ENCODE measurements at places on chromosomes 2 and 18.
A peak's percentile ranks its signal among the peaks of the same experiment; 100 is the strongest.

GRCh38 chr2:72036595-72036994 lies 111.1 kb downstream of the CYP26B1 start:
- no peak for DNase-seq

DNA sequence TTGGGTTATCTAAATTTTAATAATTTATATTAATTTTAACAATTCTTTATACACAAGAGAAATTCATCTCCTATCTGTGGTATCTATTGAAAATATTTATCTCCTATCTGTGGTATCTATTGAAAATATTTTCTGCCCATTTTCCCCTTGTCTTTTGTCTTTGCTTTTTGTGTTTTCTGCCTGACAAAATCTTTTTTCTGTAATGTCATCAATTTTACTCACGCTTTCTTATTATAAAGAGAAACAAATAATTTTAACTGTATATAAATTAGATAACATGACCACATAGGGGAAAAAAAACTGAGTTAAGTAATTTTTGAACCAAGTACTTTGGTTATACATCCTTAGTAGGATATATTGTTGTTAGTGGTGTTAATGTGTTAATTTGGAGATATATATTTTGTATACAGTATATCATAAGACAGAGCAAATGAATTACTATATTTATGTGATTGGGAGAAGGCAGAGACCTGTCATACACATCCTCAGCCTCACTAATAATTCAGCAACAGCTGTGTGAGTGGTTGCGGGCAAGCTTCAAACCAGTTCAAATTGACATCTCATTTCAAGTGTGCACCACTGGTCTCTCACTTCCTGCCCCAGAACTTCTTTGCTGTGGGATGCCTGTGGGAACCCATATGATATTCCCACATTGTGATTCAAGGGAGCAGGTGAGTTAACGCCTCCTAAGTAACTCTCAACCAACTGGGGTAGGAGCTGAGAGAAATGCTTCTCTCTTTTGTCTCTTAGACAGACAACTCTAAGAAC lies 292.4 kb downstream of the SP3 start:
- no peak for DNase-seq

DNA sequence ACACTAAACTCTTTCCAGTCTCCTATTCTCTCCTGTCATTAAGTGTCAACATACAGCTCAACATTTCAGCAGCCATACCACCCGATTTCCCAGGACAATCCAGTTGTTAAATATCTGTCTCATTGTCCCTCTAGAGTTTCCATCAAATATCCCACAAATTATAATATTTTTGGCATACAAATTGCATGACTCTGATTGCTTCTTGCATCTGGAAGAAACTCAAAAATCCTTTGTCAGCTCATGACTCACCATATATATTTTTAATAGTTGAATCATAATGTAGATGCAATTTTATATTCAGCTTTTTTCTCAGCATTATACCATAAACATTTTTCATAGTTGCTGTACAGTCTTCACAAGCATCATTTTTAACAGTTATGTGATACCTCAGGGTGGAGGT lies 7.2 kb downstream of the SLC30A3 start:
- no peak for DNase-seq

DNA sequence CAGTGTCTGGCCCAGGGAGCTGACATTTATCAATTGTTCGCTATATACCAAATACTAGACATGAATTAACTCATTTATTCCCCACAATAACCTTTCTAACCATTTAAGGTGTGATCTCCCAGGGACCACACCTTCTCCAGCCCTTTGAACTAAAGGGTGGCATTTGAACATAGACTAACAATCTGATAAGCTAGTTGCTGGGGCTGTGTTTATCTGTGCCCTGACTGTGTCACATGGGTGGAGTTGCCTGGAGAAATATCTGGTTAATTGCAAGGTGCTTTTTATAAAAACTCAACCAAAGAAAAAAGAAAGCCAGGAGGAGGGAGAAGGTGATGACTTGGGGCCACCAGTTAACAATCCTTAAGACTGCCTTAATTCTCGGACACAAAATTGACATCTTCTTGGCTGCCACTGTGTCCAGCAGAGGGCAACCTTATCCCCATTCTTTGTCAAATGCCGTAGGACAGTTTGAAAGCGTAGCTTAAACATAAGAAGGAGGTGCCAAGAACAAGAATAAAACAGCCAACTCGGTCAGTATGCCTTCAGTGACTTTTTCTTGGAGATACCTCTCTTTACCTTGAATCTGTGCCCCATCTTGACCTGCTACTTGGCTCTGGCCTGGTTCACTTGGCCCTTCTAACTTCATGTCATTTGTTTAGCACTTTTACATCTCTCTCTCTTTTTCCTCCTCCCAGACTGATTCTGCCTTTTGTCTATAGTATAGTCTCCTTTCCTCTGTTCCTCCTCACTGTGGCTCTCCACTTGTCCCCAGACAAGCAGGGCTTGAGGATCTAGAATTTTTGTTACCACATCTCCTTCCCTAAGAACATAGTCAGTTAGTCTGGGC lies 183.4 kb downstream of the MYO3B start:
- DNase-seq: peak; percentile 17

GRCh38 chr2:74743039-74743438 lies 89.0 kb downstream of the SEMA4F start:
- no peak for DNase-seq

- no peak for DNase-seq
These were observed 82.8 kb upstream of the CCBE1 start for GRCh38 chr18:59779979-59780378.

- DNase-seq: no peak
These were observed 72.9 kb upstream of the STK39 start for GRCh38 chr2:168320267-168320666.

DNA sequence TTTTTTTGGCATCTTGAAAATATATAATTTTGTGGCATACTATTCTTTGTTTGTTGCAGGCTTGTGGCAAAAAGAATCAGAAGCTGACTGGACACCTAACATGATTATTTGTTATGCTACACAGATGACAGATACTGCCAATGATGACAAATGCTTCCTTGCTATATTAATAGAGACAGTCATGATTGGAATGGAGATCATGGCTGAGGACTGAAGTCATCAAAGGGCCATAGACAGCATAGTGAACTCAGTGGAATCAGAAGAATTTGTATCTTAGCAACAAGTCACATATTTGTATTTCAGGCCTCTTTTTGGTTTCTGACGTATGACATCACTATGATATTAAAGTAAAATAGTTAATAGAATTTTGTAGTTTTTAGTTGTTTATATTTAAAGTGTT lies 1003.8 kb upstream of the DDX18 start:
- peak; percentile 6 for DNase-seq

- peak; percentile 51 for DNase-seq
These were observed 171.7 kb upstream of the SOX11 start for GRCh38 chr2:5520463-5520972.

- no peak for DNase-seq
These were observed 33.1 kb downstream of the MGAT4A start for GRCh38 chr2:98697651-98698337.

DNA sequence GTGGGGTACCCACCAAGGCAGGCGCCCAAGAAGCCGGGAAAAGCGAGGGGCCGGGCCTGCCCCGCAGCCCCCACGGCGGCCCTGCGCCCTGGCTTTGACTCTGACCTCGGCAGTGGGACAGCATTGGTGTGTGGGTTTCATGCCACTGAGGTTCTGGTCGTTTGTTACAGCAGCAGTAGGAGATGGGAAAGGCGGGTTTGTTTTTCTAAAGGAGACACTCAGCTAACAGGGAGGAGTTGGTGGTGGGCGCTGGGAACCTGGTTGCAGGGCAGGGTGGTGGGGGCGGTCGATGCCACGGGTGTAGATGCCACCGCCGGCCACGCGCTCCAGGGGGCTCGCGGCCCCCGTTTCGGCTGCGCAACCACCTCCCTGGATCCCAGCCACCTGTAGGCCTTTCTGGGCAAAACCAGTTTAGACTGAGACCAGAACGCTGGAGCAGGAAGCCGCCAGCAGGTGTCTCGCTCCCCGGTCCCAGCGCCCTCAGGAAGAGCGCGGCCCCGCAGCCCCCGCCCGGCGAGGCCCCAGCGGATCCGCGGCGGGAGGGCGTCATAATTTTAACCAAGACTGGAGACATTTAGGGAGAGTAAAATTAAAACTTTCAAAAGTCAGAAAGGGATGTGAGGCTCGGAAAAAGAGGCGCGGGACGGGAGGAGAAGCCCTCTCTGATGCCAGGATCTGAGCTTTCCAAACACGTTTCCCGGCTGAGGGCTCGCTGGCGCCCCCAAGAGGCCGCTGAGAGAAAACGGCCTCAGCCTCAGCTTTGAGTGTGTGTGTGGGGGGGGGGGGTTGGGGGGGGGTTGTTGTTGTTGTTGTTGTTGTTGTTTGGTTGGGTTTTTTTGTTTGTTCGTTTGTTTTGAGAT lies 17.4 kb downstream of the CIDEA start:
- peak; percentile 78 for DNase-seq

- no peak for DNase-seq
These were observed 27.6 kb upstream of the UGP2 start for GRCh38 chr2:63814114-63814513.

DNA sequence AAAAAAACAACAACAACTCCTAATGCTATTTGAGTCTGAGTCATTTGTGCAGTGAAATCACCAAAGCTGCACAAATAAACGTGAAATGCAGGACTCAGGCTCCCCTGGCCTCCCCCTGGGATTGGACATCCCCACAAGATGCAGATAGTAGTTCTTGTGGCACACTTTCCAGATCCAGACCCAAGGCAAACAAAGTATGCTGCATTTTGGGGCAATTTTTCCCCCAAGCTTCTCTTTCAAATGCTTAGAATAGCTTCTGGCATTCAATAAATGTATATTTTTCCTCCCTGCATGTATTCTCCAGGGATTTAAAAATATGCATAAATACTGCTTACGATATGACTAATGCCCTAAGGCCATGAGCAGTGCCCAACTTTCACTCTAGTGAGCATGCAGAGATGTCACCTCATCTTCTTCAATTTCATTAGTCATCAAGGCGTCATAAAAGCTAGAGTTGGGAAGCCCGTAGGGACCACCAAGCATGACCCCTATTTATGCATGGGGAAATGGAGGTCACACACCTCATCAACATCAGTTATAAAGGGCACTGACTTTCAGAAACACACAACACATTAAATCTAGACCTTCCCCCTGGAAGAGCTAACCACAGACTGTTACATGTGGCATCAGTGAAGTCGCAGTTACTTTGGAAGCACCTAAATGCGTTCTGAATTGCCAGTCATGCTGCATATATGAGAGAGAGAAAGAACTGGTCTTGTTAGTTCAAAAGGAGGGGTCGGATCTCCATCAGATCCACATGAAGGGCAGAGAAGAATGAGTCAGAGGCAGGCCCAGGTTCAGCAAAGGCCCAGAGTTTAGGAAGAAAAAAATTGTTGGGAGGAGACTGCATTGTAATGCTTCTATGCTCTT lies 374.1 kb downstream of the LPIN1 start:
- DNase-seq: peak; percentile 93

GRCh38 chr2:152534460-152535135 lies 182.7 kb downstream of the PRPF40A start:
- no peak for DNase-seq

DNA sequence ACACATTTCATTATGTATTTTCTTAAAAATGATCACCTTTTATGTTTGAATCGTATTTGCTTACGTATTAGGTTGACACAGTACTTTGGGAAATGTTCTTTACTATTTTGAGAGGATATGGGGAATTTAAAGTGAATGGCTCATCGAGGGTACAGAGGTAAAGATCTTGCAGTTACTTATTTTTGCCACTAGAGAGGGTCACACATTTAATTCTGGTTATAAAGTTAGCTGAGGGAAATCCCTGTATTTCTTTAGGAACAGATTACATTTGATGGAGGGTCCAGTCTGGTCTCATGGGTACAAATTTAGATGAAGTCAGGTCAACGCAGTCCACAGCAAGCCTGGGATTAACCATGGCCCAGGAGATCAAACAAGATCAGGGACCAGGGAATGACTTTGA lies 24.5 kb downstream of the DYNC2LI1 start:
- no peak for DNase-seq

- DNase-seq: no peak
These were observed 611.2 kb upstream of the PIK3C3 start for GRCh38 chr18:41343808-41344207.

- no peak for DNase-seq
These were observed 68.1 kb upstream of the SULT1C3 start for GRCh38 chr2:108171657-108172056.

DNA sequence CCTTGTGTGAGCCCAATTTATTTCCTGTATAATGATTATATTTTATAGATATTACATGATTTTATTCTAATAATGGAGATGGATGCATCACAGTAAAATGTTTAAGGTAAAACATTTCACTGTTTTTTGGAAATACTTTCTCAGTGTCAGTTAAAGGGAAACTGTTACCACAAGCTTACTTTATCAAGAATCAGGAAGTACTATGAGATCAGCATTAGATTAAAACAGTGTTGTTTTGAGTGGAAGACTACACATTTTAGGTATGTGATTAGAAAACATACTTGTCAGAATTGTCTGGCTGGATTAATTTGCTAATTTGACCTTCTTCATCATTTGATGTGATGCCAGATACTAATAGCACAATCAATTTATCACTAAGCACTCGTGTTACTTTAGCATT lies at the start of gene HRH4:
TSS of gene HRH4 (plus strand) at position 250 of the 400 bp plus-strand sequence. CDS start at position 342, 92 bp downstream.
- DNase-seq: no peak

DNA sequence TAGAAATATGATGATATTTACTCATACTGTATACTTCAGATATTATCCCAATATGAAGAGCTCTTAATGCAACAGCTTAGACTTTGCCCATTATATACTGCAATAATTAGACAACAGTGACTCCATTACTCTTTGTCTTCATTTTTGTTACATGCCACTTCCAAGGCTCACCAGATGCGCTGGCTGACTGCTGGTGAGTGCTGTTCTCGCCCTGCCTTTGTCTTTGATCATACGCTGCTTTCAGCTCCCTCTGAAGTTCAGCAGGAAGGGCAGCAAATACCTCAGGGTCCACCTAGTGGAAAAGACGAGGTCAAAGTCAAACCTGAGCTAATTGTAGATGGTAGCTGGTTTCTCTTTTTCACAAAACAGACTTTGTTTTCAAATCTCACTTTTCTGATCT lies 66.3 kb downstream of the EIF5B start:
- DNase-seq: no peak

- no peak for DNase-seq
These were observed 226.1 kb upstream of the APCDD1 start for GRCh38 chr18:10228326-10228725.

DNA sequence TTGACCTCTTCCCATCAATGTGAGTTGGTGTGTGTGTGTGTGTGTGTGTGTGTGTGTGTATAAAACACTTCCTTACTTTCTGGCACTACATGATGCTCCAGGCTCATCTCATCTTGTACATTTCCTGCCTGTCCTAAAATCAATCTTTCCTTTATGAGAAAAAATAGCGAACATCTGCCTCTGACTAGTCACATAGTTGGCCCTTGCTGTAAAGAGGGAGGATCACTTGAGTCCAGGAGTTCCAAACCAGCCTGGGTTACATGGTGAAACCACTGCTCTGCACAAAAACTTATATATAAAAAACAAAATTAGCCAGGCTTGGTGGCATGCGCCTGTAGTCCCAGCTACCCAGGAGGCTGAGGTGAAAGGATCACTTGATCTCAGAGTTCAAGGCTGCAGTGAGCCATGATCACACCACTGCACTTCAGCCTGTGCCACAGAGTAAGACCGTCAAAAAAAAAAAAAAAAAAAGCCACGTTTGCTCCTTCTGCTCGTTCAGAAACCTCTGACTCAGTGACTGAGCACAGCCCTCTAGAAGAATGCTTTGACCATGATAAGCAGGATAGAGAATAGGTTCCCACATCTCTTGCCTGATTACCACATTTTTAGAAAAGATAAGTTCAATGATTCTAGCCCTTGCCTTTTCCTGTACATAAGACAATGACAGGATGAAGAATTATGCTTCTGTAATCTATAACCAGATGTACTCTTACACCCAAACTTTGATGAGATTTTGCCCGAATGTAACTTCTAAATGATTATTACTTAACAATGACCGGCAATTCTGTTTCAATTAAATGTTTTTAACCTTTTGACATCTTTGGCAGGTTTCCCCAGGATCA lies 45.2 kb upstream of the ST3GAL5 start:
- peak; percentile 24 for DNase-seq
